OCI-LY7 (cell line): ENCODE measurements at places on chromosomes 3 and 15. TPM values are rescaled to one million over a fixed set of nuclear protein-coding genes. Genes with fewer than 3 reads are reported as not detected.

The TRAK1 gene
- 88.3 and 92.6 TPM in 2 replicates for total RNA-seq

The PLEKHO2 gene
- total RNA-seq: 21.3 and 24.5 TPM in 2 replicates

The GABRR3 gene
- total RNA-seq: not detected in 2 replicates

The ERC2 gene
- not detected in 2 replicates for total RNA-seq

The KLHL40 gene
- total RNA-seq: not detected in 2 replicates

DNA sequence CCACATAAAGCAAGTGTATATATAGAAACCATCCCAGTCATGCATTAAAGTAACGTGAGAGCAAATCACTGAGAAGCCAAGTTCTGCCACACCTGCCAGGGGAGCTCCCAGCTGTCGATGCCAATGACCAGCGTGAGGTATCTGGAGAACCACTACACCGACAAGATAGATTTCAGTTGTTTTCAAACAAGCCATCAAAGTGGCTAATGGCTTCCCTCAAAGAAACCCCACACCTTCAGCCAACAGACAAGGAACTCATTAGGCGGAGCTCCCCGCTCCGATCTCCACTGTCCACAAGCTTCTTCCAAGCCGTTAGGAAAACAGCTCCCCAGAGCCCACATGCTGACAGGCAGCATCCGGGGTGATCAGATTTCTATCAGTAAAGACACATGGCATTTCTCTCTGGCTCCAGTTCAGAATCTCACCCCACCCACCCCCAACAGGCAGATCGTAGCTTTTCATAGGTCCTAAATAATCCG lies 54.2 kb upstream of the SPATA12 start:
- no peak for DNase-seq

- no peak for DNase-seq
Observed at GRCh38 chr15:35087759-35088158, 2.7 kb upstream of the NANOGP8 start.

- DNase-seq: peak; percentile 71
Observed at GRCh38 chr15:37098468-37099318, 1.7 kb downstream of the MEIS2 start.

GRCh38 chr3:105806359-105806758 lies 62.5 kb downstream of the CBLB start:
- no peak for DNase-seq

DNA sequence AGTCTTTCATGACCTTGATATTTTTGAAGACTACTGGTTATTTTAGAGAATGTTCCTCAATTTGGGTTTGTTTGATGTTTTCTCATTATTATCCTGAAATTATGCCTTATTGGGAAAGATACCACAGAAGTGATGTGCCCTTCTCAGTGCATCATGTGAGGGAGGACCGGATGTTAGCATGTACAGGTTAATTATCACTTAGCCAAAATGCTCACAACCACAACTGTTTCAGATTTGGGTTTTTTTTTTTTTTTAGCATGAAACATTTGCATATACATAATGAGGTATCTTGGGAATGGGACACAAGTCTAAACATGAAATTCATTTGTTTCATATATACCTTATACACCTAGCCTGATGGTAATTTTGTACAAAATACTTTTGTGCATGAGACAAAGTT lies 59.8 kb downstream of the PIK3R4 start:
- no peak for DNase-seq

DNA sequence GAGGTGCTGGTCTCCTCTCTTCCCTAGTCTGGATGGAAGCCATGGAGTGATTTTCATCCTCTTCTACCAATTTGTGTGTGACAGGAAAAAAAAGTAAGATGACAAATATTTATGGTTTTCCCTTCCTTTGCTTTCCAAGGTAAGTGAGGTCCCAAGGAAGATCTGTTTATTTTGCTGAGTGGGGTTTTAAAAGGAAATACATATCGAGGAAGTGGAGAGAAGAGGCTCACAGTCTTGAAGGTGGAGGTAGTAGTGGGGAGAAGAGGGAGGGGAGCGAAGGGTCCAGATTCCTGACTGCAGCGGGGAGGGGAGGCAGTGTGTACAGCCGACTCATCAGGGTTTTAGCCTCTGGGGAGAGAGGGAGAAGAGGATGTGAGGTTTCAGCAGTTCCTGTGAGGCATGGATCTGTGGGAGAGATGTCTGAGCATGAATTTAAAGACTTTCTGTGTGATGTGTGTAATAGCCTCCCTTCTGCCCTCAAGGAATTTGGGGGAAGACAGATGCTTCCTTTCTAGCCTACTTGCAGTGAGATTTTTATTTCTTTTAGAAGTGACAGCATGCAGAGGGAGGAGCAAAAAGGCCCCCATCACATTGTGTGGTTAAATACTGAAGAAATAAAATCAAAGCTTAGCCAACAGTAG lies 272.4 kb downstream of the THRB start:
- no peak for DNase-seq

GRCh38 chr3:18559331-18559842 lies 134.2 kb upstream of the SATB1 start:
- DNase-seq: peak; percentile 70

DNA sequence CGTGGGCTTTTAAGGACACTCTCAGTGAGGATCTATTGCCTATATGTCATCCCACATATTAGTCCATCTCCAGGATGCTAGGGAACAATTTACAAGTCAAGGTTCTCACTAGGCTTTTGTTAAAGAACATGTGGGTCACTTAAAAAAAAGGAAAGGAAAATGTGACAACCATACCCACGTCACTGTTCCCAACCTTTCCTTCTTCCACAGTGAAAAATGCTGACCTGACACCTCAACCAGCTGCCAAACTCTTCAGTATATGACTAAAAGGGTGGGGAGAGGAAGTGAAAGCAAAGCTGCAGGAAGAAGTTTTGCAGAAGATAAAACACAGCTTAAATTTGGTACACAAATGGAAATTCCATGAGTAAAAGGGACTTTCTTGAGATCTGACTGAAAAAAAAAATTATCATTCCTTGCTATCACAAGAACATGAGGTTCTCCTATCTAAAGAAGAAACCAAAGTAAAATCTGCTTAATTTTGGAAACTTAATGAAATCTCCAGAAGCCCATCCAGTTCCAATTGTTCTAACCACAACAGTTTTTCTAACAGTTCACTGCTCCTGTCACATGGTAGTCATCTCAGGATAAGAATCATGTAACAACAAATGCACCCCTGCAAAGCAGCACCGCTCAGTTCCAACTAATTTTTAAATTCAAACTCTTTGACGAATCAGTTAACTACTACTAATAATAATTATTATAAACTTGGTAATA lies 117.0 kb upstream of the TSPAN3 start:
- DNase-seq: peak; percentile 62

DNA sequence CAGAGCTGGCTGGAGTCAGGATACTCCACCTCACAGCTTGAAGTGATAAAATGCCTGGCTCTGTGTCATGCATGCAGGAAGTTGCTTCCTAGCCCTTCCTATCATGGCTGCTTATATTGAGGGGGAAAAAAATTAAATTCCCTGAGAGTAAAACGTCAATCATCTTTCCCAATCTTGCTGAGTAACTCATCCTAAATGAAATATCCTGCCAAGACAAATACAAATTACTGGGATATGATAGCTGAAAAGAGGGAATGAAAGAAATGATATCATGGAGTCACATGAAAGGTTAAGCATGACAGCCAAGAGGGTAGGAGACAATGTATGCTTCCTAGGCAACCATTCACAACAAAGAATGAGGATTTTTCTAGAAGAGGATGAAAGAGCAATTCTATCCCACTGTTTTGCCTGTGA lies 110.6 kb downstream of the ABI3BP start:
- DNase-seq: no peak

DNA sequence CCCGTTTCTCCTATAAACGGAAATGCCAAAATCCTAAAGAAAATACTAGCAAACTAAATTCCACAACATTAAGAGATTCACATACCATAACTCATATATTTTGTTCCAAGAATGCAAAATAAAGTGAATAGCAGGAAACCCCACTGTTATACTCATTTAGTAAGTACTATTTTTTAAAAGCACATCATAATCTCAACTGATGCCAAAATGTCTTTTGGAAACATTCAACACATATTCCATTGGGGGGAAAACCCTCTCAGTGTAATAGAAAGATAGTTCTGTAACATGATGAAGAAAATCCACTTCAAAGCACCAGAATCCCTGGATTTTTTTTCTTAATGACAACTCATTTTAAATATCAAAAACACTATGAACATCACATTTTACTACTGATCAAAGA lies 93.0 kb upstream of the EIF1B start:
- DNase-seq: no peak

- no peak for DNase-seq
Observed at GRCh38 chr3:105526360-105527111, 159.8 kb downstream of the ALCAM start.

- DNase-seq: no peak
Observed at GRCh38 chr3:21462141-21462540, 288.9 kb downstream of the ZNF385D start.

DNA sequence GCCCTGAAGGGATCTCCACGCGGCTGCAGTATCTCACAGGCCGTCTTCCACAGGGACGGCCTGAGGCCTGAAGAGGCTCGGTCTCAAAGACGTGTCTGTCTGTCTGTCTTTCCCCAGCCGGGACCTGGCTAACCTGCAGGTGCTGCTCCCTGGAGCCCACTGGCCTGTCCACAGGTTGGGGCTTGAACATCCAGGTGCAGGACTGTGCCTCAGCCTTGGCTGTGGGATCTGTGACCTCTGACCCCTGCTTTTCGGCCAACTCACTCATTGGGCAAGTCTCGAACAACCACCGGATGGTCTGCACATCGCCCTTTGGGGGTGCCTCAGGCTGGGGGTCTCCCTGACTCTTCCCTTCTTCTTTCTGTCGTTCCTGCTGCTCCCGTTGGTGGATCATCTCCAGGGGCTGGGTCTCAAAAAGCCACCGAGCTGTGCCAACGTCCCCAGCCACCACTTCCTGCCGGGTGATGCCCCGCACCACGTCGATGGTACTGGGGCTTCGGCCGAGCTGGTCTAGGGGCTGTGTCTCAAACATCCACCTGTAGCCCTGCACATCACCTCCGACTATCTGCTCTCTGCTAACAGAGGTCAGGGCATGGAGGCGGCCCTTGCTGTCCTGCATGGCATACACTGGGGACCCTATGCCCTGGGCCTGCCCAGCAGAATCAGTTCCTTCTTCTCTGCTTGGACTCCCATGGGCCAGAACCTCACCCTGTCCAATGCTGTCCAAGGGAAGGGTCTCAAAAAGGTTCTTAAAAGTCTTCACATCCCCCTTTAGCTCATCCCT lies 4.8 kb downstream of the XIRP1 start:
- no peak for DNase-seq

DNA sequence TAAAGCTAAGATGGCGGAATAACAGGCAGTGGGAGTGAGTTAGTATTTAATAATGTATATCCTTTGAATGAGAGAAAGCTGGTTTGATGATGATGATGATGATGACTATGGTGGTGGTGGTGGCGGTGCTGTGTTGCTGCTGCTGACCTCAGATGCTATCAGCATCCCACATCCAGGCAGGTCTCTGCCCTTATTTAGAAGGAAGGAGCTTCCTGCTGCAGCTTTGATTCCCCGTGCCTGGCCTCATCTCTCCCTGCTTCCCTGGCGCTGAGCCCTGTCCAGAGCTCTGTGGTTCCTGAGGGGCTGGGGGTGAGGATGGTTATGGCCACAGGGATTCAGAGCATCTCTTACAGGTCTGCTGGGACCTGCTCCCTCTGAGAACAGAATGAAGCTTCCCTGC lies 73.1 kb downstream of the RAB11A start:
- no peak for DNase-seq

DNA sequence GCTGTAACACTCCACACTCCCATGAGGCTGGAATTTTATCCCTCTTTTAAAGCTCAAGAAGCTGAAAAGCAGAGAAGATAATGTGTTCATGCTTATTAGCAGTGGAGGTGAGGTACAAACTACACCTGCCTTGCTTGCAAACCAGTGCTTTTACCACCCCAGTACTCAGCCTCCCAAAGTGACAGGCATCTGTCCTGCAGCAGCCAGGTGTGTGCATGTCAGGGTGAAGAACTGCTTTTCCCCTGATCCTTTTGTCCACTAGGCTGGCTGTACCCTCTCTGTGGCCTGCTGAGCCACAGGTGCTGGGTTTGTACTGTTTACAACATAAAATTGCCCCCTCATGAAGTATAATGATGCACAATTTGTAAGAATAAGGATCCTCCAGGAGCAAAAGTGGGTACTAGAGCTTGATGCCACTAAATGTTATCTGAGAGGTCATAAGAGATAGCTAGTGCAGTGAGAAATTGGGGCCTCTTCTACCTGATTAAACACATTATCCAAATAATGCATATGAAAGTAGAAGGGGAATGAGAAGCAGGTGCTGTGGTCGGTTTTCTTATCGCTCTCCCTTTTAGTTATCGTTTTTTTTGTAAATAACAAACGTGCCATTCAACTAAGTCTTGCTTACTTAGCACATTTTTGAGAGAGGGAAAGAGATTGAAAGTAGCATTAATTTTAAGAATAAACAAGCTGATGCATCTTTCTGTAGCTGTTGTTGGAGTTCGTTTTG lies 39.2 kb upstream of the GADL1 start:
- DNase-seq: no peak

- DNase-seq: no peak
Observed at GRCh38 chr15:39918688-39919385, 1.2 kb downstream of the GPR176 start.

- DNase-seq: no peak
Observed at GRCh38 chr3:5389057-5389456, 201.6 kb downstream of the EDEM1 start.

- DNase-seq: peak; percentile 97
Observed at GRCh38 chr3:23653647-23654525, 151.9 kb upstream of the UBE2E1 start.

DNA sequence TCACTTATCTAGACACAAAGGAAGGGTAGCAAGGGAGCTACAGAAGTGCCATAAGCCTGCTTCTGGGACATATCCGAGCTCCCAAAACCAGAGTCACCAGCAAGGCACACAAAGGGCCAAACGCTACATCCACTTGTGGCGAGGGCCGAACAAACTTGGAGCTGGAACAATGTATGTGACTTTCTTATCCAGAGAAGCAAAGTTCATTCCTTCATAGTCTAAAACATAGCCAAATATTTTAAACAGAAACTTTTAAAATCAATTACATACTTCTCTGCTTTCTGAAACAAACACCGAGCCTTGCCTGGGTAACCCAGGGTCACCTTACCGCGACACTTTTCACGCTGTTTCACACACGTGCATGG lies 15.9 kb downstream of the ZXDC start:
- DNase-seq: no peak

DNA sequence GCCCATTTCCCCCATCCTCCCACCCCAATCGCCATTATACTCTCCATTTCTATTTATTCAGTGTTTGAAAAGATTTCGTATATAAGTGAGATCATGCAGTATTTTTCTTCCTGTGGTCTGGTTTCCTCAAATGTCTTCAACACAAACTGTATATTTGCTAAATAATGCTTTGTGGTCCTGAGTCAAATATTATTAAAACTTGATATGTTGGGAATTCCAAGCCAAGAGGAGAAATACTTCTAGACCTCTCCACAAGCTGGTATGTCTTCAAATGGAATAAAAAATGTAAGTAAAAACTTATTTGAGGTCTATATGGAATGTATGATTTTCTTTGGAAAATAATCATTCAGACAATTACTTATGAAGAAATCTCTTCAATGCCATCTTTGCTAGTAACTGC lies 122.5 kb upstream of the TSC22D2 start:
- DNase-seq: no peak

DNA sequence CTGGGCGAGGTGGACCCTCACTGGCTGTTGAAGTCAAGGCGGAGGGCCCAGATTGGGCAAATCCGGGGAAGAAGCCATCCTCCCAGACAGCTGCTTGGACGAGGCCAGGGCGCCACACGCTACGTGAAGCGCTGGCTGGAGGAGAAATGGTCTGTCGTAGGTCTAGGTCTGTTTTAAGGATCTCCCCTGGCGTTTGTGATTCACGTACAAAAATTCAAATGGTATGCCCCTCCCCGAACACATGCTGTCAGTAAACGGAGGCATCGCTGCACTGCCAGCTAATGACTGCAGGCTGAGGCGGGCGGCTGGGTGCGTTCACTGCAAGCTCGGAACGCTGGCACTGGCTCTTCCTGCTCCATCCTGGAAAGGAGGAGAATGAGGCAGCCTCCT lies 69.9 kb downstream of the EPHB3 start:
- no peak for DNase-seq
